ENCODE measurements at places on chromosomes 12 and 14.

GRCh38 chr12:107355004-107355565 lies 261.7 kb upstream of the CRY1 start:
- DNase-seq: no peak

DNA sequence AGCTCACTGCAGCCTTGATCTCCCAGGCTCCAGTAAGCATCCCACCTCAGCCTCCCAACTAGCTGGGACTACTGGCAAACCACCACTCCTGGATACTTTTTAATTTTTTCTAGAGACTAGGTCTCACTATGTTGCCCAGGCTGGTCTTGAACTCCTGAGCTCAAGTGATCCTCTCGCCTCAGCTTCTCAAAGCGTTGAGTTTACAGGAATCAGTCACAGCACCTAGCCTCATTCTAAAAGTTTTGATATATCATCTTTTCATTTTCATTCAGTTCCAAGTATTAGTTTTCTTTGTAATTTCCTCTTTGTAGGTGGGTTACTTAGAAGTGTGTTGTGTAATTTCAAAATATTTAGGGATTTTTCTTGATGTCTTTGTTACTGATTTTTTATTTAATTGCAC lies 9.6 kb downstream of the CBX5 start:
- no peak for DNase-seq

GRCh38 chr12:52799505-52800211 lies 3.7 kb upstream of the KRT3 start:
- no peak for DNase-seq

DNA sequence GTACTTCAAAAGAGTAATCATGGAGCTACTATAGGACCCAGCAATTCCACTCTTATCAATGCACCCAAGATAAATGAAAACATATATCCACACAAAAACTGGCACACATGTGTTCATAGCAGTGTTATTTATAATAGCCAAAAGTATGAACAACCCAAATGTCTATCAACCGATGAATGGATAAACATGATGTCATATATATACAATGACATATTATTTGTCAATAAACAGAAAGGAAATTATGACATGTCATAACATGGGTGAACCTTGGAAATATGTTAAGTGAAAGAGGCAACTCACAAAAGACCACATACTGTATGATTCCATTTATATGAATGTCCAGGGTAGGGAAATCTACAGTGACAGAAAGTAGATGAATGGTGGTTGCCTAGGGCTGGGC lies 347.1 kb upstream of the DDHD1 start:
- no peak for DNase-seq

DNA sequence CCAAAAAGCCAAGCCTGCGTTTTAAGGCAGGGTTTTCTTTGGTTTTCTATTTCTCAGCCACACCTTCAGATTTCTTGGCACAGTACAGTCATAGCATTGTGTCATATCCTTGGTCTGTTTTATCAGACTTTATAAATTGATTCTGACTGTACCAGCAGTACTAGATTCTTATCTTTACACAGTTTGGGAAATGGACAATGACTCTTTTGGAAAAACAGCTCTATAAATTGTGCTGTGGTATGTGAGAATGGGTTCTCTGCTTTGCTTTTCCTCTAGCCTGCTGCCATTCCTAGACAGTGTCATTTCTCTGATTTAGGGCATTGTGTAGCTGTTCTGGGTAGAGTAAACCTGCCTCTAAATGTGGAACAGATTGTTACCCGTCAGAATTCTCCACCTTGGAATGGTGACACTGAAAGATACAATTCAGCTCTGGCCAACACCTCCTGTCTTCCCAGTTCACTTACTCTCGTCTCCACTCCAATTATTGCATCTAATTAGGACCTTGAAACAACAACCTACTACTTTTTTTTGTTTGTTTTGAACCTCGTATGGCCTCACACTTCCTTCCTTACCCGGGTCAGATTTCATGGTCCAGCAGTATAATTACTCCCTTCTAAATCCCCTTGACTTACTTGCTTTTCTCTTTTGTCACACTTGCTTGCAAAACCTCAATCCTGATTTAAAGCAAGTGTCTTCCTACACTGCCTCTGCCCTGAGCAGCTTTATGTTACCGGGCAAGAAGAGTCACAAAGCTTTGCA lies 226.3 kb downstream of the ERC1 start:
- no peak for DNase-seq

DNA sequence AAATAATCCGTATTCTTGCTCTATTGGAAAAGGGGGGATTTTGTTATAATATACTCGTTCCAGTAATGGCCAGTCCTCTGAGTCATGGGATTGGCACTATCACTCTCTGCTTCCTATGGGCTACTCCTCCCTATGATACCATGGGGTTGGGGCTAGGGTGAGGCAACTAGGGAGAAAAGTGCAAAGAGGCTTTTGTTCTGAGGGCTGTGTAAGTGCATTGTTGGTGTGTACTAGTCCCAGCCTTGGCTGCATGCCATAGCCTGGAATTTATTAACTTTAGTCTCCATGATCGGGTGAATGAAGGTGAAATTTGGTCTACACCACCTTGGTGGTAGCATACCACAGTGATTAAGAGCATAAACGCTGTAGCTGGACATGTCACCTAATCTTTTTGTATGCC lies 247.6 kb downstream of the RPAP3 start:
- DNase-seq: no peak

GRCh38 chr14:77598366-77599070 lies 17.9 kb downstream of the SPTLC2 start:
- no peak for DNase-seq

GRCh38 chr12:116529048-116529447 lies 30.1 kb upstream of the MAP1LC3B2 start:
- DNase-seq: no peak

- DNase-seq: no peak
Measured at GRCh38 chr12:8123124-8123912, at the start of gene CLEC4A. Gene CLEC4A, plus strand, starts transcription at chr12:8123617. Its CDS starts 262 bp downstream, at chr12:8123879.

- no peak for DNase-seq
Measured at GRCh38 chr12:42691991-42692557, 102.5 kb upstream of the PRICKLE1 start.

GRCh38 chr12:27709932-27710591 lies 570 bp upstream of the MRPS35 start:
- DNase-seq: no peak

GRCh38 chr14:60760644-60761364 lies 26.2 kb downstream of the MNAT1 start:
- DNase-seq: no peak

GRCh38 chr12:97016163-97016562 lies 109.1 kb downstream of the NEDD1 start:
- DNase-seq: no peak

DNA sequence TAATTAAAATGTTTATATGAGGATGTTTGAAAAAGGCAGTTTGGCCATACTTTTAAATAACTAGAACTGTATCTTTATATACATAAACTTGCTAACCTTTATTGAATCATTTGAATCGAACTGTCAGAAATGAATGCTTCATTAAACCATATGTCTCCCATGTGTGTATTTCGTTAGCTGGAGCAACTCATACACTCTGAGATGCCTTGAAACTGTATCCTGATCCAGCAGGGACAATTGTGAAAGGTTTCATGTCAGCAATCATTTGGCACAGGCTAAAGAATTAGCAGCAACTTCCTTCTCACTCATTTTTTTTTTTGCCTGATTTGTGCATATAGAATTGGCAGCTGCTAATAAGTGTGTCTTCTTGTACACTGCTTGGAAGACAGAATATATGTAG lies 109.9 kb downstream of the NAV3 start:
- no peak for DNase-seq

GRCh38 chr14:78835909-78836308 lies 665.7 kb downstream of the NRXN3 start:
- no peak for DNase-seq

DNA sequence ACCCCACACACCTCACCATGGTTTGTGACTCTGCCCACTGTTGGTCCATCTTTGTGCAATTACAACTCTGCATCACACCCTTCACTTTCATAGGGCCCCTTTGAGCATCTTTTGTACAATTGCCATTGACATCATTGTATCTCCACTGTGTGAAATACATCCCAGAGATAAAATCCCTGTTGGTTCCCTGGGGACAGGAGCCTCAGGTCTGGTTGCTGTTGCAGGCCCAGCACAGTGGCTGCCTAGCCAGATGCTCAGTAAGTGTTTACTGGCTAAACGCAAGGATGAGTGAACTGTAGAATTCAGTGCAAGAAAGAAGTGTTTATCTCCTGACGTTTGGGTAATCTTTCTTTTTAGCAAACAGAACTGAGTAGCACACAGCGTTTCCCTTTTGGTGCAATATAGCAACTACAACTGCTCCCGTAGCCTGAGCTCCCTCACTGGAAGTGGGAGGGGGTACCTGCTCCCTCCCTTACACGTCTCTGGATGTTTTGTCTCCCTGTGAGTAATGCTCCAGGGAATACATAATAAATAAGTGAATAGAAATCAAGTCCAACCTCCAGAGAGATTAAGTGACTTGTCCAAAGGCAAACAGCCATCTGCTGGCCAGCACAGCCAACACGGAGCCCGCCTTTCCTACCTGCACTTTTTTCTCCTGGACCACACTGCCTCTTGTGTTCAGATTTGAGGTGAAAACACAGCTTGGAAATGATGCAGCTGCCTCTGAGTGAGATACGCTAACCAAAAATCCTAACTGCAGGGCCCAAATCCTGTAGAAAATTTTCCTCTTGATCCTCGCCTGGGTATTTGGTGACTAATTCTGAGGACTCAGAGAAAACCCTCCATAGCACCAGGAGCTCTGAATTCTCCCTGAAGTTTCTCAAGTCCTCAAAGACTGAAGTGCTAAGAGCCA lies 27.4 kb downstream of the GALNT16 start:
- DNase-seq: no peak

GRCh38 chr12:87848248-87848868 lies 180.8 kb downstream of the C12orf50 start:
- DNase-seq: no peak

DNA sequence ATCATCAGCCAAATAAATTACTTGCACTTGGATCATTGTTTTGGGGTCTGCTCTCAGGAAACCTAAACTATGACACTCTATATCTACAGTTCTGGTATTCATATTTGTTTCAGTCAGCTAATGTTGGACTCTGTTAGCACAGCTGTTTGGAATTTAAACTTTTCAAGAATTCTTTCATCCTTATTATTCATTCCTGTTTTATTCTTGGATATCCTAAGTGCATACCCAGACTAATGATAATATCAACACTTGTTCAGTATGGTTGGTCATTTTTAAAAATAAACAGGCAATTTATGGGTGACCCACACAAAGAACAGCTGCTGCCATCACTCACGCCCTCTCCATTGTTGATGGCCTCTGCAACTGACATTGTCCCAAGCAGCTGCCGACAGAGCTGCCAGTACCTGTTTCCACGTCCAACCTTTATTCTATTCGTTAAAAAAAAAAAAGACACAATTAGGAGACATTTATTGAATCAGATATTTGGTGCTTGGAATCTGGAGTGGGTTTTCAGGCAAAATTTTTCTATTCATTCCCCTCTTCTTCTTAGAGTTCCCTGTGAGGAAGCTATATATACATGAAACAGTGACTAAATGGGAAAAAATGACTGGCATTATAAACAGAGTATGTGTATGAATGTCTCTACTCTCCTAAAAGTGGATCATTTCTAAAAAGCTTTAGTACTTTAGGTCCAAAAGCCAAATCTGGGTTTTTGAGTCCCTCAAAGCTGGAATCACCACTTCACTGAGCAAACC lies 252.1 kb upstream of the NAV3 start:
- DNase-seq: no peak

GRCh38 chr14:75365116-75365515 lies 62.7 kb upstream of the JDP2 start:
- no peak for DNase-seq

DNA sequence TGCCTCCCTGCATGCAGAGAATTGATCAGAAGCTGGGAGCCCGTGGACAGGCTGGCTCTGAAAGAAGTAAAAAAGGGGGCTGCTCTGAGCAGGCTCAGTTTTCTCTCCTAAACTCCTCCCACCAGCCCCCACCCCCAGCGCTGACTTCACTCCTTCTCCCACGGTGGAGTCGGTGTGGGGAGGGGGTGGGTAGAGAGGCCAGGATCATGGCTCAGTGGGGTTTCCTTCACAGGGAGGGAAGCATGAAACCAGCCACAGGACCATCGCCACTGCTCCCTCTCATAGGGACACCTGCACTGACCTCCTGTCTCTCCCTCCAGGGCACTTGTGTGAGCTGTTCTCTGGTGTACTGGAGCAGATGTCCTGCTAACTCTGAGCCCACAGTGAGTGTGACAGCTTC lies 78.9 kb downstream of the STAB2 start:
- no peak for DNase-seq

GRCh38 chr14:63051992-63052391 lies 6.7 kb upstream of the KCNH5 start:
- no peak for DNase-seq

GRCh38 chr12:93139028-93139665 lies 210.1 kb upstream of the EEA1 start:
- DNase-seq: no peak

DNA sequence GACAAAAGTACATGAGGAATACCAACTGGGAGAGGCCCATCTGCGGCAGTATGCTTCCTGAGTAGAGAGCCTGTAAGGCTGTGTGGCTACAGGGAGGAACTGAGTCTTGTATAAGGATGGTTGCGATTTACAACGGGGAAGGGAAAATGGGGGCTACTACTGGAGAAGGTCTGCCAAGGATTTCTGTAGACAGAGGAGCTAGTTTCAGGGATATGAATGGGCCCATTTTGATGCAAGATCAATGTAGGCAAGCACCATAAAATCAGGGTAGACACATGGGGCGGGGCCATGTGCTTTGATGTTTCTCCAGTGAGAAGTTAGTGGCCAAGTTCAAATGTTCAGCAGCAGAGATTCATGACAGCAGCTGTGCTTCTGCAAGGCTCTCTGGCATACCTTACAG lies 149.4 kb downstream of the GPR65 start:
- DNase-seq: no peak

GRCh38 chr14:47857646-47858045 lies 182.2 kb upstream of the MDGA2 start:
- no peak for DNase-seq

GRCh38 chr14:22824711-22825359 lies 4.9 kb upstream of the MRPL52 start:
- no peak for DNase-seq

DNA sequence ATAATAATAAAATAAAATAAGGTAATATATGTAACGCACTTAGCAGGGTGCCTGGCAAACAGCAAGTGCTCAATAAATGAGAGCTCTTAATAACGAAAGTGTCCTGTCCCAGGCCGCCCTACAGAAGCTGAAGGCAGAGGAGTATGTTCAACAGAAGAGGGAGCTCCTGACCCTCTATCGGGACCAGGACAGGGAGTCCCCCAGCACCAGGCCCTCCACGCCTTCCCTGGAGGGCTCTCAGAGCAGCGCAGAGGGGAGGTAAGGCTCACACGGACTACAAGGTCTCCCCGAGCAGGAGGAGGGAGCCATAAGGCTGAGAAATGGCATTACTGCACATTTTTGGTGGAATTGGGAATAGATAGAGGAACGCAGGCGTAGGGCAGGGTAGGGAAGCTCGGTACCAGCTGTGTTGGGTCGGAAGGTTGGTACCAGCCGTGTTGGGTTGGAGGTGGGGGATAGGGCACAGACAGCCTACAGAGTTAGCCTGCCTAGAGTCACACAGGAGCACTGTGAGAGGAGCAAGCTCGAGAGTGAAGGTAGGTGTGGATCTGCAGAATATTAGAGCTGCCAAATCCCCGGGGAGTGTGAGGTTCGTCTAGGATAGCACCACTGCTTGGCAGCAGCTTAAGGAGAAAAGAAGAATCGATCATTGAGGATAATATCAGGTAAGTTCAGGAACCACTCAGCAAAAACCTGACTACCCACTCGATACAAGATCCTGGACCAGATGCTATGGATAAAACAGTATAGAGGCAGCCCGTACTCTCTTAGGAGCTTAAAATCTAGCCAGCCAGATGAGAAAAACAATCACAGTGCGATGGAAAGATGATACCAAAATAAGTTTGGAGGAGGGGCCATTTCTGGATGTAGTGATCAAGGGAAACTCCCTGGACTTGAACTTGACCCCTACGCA lies 15.3 kb downstream of the TNFRSF1A start:
- no peak for DNase-seq

Data from stimulated activated CD8-positive, alpha-beta memory T cell treated with anti-CD3 and anti-CD28 coated beads, Interleukin-15, amount 100 ng/mL, for 4 hours (primary cell).